ENCODE measurements at places on chromosomes 1 and 21. TPM values are rescaled to one million over a fixed set of nuclear protein-coding genes. Genes with fewer than 3 reads are reported as not detected.

DNA sequence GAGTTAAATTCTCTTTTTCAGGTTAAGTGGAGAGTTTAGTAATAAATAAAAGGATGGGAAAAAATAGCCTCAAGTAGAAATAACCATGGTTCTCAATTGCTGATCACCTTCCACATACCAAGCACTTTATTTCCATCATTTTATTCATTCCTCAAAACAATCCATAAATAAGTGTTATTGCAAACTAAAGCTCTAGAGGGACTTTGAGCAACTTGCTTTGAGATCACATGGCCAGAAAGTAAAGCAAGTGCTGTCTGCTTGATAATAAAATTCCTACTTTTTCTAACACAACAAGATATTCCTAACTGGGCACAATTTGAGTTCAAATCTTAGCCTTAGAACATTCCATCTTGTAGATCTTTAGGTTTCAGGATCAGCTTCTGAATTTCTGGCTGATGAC is 97.1 kb upstream of the C1orf87 start:
- no peaks in the 10 kb centered on the region for H3K4me1 ChIP-seq
- H3K36me3 ChIP-seq, result no peaks in the 10 kb centered on the region
- H3K27ac ChIP-seq, result no peak overlapping the region
- DNase-seq, result no peak
- H3K27me3 ChIP-seq, result no peaks in the 10 kb centered on the region
- no peak overlapping the region for H3K4me3 ChIP-seq

Gene KCNE2
- total RNA-seq, result not detected

Gene SELENBP1
- total RNA-seq, result 30.9 TPM

Gene SDE2
- total RNA-seq, result 20.1 TPM

Gene NIBAN1
- 13.3 TPM for total RNA-seq

DNA sequence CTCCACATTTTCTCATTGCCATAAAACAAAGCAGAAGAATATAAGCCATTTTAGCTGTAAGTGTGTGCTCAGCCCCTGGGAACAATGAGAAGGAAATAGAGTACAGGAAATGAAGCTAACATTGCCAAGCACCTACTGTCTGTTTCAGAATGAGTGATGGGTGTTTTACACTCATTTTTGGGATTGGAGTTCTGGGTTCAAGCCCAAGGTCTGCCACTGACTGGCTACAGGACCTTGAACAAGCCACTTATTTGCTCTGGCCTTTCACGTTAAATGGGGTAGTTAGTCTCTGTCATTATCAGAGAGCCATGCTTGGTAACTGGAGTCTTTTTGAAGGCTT is 80.7 kb upstream of the KAZN start:
- H3K27me3 ChIP-seq, result no peaks in the 10 kb centered on the region
- no peak overlapping the region for H3K27ac ChIP-seq
- H3K4me3 ChIP-seq, result no peak overlapping the region
- DNase-seq, result no peak

Gene TNFSF18
- not detected for total RNA-seq

DNA sequence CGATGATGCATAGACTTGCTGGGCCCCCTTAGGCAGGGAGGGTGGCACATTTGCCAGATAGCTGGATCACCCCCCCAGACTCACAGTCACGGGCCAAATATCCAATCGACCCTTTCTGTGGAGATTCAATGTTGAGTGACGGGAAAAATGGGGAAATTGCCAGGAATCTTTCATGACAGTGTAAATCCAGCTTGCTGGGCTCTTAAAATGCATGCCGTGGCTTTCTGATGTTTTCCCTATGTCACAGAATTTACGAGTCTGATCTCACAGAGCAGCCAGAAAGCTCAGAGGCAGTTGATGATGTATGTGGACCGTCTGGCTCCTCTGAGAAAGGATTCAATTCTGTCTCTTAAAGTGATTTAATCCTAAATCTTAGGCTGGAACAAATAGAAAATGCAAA is 150.1 kb upstream of the ZNF644 start:
- H3K4me3 ChIP-seq, result no peak overlapping the region
- no peaks in the 10 kb centered on the region for H3K36me3 ChIP-seq
- H3K4me1 ChIP-seq, result no peaks in the 10 kb centered on the region
- DNase-seq, result no peak
- H3K27me3 ChIP-seq, result peaks cover 4% of the 10 kb centered on the region

DNA sequence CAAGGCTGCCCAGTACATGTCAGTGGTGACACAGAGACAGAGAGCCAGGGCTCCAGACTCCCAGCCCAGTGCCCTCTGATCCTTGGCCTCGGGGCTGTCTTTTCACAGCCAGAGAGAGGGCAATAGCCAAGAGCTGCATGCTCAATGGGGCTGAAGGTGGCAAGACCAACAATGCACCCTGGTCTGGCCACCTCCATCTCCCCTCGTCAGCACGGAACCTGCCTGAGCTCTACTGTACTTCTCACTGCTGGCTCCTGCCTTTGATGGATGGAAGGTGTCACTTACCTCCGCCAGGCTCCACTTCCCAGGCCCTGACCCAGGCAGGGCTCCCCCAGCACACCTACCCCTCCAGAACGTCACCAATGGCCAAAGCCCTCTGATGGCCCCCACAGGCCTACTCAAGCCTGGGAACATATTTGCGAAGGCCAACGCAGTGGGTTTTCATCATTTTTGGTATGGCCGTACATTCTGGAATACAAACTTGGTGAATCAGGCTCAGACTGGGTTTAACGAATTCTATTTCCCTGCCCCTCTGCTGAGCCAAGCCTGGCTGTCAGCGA is 88.1 kb downstream of the DMRTB1 start:
- DNase-seq, result peak; percentile 6
- H3K36me3 ChIP-seq, result no peaks in the 10 kb centered on the region
- peaks cover 14% of the 10 kb centered on the region for H3K4me1 ChIP-seq
- H3K27ac ChIP-seq, result no peak overlapping the region
- H3K27me3 ChIP-seq, result no peaks in the 10 kb centered on the region

DNA sequence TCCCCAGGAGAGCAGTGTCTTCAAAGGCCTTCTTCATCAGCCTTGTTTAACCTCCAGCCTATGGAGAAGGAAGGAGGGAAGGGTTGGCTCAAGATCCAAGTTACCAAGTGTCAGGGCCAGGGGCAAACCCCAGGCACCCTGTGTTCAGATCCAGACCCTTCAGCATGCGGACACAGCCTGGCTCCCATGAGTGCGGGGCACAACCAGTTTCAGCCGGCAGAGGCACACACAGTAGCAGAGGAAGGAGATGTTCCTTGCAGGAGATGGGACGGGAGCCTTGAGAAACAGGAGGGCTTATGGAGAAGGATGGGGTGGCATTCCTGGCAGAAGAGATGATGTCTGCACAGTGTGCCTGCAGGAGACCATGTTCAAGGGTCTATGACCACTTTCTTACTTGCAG is 161.7 kb upstream of the EDN2 start:
- DNase-seq, result no peak
- H3K36me3 ChIP-seq, result no peaks in the 10 kb centered on the region
- no peaks in the 10 kb centered on the region for H3K27me3 ChIP-seq
- no peak overlapping the region for H3K27ac ChIP-seq

- peaks cover 50% of the 10 kb centered on the region for H3K36me3 ChIP-seq
- no peaks in the 10 kb centered on the region for H3K27me3 ChIP-seq
- H3K27ac ChIP-seq, result no peak overlapping the region
Measured at GRCh38 chr1:208093754-208094719, 150.1 kb downstream of the PLXNA2 start.

- H3K36me3 ChIP-seq, result no peaks in the 10 kb centered on the region
- no peak for DNase-seq
- H3K4me3 ChIP-seq, result no peak overlapping the region
- H3K27ac ChIP-seq, result no peak overlapping the region
- no peaks in the 10 kb centered on the region for H3K27me3 ChIP-seq
Measured at GRCh38 chr1:202798260-202798659, 10.0 kb downstream of the KDM5B start.

Gene FTCD
- 0.33 TPM for total RNA-seq

DNA sequence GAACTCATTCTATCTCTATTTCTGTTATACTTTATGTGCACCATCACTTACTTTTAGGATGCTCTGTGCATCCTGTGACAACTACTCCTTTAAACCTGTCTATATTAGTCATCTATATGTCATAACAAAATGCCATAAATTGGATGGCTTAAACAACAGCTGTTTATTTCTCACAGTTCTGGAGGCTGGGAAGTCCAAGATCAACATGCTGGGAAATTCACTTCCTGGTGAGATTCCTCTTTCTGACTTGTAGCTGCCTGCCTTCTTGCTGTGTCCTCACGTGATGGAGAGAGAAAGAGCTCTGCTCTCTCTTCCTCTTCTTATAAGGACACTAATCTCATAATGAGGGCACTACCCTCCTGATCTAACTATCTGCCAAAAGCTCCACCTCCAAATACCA is 62.3 kb upstream of the RCOR3 start:
- no peaks in the 10 kb centered on the region for H3K27me3 ChIP-seq
- H3K4me1 ChIP-seq, result no peaks in the 10 kb centered on the region
- no peak for DNase-seq
- no peak overlapping the region for H3K27ac ChIP-seq
- no peak overlapping the region for H3K4me3 ChIP-seq

DNA sequence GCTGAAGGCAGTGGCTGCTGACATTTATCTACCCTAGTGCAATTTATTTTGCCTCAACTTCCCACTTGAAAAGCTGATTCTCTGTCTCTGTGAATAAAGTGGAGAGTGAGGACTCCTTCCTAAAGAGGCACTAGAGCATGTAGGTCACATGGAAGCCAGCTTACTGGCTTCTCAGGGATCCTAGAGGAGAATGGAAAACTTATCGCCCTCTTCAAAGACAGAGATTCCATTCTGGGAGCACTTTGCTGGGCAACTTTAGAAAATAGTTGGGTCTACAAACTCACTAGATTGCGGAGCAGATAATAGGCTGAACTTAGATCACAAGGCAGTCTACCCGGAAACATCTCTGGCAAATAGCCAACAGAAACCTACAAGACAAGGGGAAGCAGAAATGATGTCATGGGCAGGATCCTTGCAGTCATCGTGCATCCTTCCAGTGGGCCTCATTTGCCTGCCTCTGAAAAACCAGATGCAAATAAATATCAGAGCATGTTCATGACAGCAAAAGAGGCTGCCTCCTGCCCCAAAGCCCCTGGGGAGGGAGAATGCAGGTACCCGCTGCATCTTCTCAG is 104.8 kb upstream of the BARHL2 start:
- no peak overlapping the region for H3K27ac ChIP-seq
- H3K36me3 ChIP-seq, result no peaks in the 10 kb centered on the region
- H3K4me3 ChIP-seq, result no peak overlapping the region
- H3K4me1 ChIP-seq, result no peaks in the 10 kb centered on the region
- no peak for DNase-seq

All from gastrocnemius medialis (tissue), 4 donors.